Activated effector memory CD4-positive, alpha-beta T cell treated with Interleukin-2 at 50 U/mL for 16 hours (primary cell): ENCODE measurements at places on chromosomes 6 and 20.

DNA sequence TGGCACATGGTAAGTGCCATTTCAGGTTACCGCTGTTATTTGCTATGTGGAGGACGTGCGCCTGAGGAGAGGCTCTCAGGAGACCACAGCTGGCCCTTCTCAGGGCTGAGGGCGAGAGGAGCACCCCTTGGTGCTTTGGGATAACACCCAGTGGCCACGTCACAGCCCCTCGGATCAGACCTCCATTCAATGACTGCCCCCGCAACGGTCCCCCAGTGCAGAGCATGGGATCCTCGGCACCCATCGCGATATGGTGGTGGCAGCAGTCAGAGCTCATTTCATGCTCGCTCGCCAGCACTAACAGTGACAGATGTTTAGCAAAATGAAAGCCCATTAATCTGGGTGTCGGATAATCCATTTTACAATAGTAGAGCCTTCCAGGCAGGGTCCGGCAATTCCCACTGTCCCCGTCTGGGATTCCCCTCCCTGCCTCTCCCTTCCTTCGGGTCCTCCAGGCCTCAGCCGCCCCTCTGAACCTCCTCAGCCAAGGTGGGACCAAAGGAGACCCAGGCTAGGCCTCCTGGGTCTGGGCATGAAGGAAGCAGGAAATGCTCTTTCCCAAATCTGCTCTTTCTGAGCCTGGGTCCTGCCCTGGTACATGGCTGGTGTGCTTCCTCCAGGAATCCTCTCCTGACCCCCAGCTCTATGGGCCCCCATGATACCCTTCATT lies 117.1 kb downstream of the GRM4 start:
- no peak for DNase-seq

DNA sequence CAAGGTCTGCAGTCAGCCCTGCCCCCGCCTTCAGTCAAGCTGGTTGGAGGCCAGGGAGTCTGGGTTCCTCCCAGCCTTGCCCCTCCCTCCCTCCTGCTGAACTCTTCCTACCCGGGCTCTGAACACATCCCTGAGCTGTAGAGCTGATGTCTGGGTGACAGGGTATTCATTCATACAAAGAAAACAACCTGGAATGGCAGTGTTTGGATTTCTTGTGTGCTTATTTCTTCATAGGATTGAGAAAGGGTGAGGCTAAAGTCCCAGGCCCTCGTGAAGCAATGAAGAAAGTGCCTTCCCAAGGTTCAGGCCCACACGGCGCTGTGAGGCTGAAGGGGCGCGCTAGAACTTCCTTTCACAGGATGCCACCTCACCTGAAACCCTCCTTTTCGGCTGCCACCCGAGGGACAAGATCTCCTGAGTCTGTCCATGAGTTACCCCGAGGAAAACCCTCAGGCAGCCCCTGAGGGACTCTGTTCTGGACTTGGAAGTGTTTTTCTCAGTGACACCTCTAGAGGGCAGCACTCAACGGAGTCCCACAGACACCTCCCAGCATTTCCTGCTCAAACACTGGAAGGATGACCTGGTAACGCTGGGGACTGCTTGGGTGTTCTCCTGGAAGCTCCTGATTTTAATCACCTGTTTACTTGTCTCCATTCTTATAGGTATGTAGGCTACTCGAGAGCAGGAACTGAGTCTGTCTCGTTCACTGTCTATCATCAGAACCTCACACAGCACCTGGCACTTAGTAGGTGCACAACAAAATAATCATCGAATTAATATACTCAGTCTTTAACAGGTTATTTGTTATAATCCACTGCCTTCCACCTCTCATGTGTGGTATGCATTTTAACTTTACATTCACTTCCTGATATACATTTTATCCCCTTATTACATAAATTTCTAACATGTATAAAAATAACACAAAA lies 11.8 kb upstream of the GSTA1 start:
- peak; percentile 3 for DNase-seq

- DNase-seq = no peak
Observed at GRCh38 chr20:51910321-51911050, 108.2 kb upstream of the SALL4 start.

- no peak for DNase-seq
Observed at GRCh38 chr20:18588574-18588933, 700 bp downstream of the DTD1 start.

DNA sequence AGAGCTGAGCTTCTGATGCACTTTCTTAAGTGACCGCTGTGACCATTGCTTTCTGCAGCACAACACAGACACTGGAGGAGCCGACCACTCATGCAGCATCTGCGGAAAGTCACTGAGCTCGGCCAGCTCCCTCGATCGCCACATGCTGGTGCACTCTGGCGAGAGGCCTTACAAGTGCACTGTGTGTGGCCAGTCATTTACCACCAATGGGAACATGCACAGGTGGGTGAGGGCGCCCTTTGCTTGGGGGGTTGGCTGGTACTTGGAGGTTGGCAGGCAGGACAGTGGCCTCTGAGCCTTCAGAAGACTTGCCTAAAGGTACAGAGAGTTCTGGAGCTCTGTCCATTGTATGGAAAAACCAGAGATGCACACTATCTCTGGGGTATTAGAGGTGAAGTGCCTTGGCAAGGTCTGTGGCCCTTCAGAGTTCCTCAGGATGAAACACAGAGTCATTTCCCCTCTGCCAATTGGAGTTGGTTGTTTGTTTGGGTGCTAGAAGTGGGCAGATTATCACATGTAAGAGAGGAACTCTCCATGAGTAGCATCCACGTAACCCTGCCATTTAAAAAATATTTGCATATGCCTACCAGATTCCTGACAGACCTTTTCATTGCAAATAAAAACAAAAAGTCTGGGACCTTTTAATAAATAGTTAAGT lies 81.5 kb downstream of the RREB1 start:
- no peak for DNase-seq

DNA sequence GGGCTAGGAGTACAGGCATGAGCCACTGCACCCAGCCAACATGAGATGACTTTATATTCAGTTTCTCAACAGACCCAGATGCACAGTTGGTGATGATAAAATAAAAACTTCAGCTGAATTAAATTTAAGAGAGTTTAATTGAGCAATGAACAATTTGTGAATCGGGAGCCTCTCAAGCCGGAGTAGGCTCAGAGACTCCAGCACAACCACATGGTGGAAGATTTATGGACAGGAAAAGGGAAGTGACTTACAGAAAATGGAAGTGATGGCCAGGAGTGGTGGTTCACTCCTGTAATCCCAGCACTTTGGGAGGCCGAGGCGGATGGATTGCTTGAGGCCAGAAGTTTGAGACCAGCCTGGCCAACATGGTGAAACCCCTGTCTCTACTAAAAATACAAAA lies 10.4 kb upstream of the BCAS4 start:
- no peak for DNase-seq
